ENCODE measurements at places on chromosomes 5 and 9. TPM values are rescaled to one million over a fixed set of nuclear protein-coding genes. Genes with fewer than 3 reads are reported as not detected.

DNA sequence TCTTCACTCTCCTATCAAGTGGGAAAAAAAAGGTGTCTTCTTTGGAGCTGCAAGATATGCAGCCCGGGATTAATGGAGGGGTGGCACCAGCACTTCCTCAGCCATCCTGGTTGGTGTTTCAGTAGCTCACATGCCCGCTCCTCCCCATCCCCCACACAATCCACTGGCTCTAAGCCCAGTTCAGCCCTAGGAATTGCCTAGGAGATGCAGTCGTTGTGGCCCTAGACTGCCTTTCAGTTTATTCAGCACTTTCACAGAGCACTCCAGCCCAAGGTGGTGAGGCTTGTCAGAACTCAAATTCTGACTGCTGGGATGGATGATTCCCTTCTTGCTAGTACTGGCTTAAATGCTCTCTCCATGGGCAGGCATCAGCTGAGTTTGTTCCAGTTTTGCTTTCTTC lies 35.1 kb upstream of the EDIL3 start:
- no peak overlapping the region for H3K27ac ChIP-seq
- H3K4me3 ChIP-seq: no peak overlapping the region
- no peaks in the 10 kb centered on the region for H3K4me1 ChIP-seq
- H3K27me3 ChIP-seq: no peaks in the 10 kb centered on the region

- H3K27me3 ChIP-seq: no peaks in the 10 kb centered on the region
- H3K36me3 ChIP-seq: peaks cover 18% of the 10 kb centered on the region
Measured at GRCh38 chr9:34035656-34036055, 13.0 kb downstream of the UBAP2 start.

DNA sequence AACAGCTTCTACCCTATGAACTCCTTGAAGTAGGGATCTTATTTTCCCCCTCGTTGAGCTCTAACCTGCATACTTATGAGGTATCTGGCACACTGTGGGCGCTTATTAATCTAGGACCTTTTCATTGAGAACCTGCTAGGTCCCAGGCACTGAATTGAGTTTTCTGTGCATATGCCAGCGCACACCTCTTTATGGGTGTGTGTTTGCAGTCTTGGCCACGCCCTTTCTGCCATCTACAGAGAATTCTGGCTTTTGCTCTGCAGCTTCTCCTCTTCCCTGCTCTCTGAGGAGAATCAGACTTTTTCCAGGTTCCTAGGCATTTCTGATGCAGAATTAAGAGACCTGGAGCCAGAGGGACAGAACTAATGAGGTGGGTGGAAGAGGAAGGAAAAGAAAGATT lies 25.4 kb upstream of the SSBP2 start:
- no peak overlapping the region for H3K27ac ChIP-seq
- DNase-seq: no peak
- no peaks in the 10 kb centered on the region for H3K27me3 ChIP-seq
- no peak overlapping the region for H3K4me3 ChIP-seq

DNA sequence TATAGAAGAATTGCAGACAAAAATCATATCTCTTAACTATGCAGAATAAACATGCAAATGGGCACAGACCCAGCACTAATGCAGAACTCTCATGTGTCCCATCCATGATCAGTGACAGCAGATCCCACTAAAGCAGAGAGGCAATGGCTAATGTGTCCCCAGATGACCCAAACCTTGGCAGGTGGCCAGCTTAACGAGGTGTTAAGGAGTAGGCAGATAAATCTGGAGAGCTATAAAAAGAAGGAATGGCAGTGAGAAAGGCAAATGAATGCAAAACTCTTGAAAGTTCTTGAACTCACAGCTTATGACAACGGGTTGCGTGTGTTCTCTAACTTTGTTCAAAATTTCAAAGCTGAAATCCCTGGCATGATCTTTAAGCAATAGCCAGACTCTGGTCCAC lies 265.4 kb downstream of the RASEF start:
- H3K4me3 ChIP-seq: no peak overlapping the region
- H3K4me1 ChIP-seq: no peaks in the 10 kb centered on the region
- H3K27ac ChIP-seq: no peak overlapping the region
- H3K27me3 ChIP-seq: no peaks in the 10 kb centered on the region
- DNase-seq: peak; percentile 24

DNA sequence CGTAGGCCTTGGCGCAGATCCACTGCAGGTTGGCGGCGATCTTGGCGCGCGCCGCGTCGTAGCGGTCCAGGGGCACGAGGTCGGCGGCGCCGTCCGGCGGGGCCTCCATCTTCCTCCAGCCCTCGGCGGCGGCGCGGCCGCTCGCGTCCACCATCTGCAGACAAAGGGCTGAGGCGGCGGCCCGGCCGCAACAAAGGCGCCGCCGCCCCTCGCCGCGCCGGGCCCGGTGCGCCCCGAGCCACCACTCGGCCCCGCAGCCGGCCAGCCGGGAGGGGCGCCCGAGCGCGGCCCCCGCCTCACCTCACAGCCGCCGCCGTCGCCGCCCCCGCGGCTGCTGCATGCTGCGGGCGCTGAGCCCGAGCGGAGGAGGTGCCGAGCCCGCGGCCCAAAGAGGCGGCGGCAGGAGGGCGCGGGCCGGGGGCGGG lies 328 bp downstream of the CAMSAP1 start:
- H3K27ac ChIP-seq: no peak overlapping the region
- H3K27me3 ChIP-seq: no peaks in the 10 kb centered on the region
- H3K4me1 ChIP-seq: peaks cover 2% of the 10 kb centered on the region
- peaks cover 24% of the 10 kb centered on the region for H3K36me3 ChIP-seq
- peak; percentile 6 for DNase-seq

DNA sequence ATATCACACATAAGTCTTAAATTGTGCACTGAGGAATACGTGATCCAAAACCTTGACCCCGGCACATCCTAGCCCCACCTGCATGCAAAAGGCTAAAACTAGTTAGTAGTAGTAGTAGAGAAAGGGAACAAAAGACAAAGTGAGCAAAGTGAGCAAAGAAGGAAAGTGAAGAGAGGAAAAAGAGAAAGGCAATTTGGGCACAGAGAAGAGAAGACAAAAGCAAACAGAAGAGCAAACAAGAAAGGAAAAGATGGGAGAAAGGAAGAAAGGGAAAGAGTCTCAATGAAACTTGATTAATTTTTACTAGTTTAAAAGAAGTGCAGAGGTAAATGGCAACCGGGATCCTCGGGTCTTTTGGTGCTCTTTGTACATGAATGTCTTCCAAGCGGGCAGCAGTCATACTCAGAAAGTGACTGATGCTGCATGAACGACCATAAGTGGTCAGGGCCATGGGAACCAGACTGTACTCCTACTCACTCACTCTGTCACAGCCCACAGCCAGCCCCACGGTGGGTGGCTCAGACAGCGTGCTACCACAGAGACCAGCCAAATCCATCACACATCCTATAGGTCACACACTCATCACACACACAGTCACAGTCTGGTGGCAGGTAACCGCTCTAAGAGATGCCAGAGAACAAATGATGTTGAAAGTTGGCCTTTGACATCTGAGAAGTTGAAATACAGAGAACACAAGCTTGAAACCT lies 203.9 kb downstream of the FBN2 start:
- H3K4me3 ChIP-seq: no peak overlapping the region
- no peaks in the 10 kb centered on the region for H3K4me1 ChIP-seq
- H3K36me3 ChIP-seq: no peaks in the 10 kb centered on the region
- no peak for DNase-seq

GRCh38 chr5:155696362-155696761 lies 630.6 kb upstream of the SGCD start:
- H3K4me3 ChIP-seq: no peak overlapping the region
- DNase-seq: no peak
- H3K4me1 ChIP-seq: no peaks in the 10 kb centered on the region
- no peaks in the 10 kb centered on the region for H3K36me3 ChIP-seq

GRCh38 chr5:137688210-137688840 lies 47.6 kb downstream of the KLHL3 start:
- peaks cover 17% of the 10 kb centered on the region for H3K36me3 ChIP-seq
- no peak overlapping the region for H3K4me3 ChIP-seq
- peaks cover 3% of the 10 kb centered on the region for H3K4me1 ChIP-seq
- H3K27ac ChIP-seq: no peak overlapping the region
- DNase-seq: no peak

DNA sequence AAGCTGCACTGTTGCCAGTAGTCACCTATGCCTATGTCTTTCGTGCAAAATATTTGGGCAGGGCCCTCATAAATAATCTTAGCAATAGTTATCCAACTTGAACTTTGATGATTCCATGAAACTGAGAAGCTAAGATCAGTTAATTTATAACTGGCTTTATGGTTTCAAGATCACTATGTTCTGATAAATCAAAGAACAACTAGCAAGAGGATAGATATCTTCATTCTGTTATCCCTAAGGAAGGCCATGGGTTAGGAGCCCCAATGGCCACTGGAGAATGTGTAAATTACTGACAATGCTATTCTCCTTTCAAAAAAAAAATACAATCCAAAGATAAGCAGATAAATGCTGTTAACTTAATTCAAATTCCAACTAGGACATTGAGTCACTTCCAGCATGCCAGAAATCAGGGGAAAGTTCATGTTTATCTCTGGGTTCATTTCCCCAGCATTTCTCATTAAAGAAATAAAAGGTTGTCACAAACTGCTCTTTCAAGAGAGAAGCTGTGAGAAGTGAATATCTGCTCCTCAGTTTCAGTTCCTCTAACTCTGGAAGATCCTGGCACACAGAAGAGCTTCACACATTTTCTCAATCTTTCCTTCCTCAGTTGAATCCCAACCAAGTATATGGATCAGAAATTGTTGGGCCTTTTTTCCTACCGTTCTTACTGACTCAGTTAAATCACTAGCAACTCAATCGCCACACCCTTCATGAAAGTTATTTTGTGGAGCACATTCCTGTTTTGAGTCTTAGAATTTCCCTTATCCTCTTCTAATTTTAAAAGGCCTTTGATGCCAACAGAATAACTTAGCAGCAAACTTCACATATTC lies 59.6 kb upstream of the SLC1A1 start:
- DNase-seq: peak; percentile 90
- no peaks in the 10 kb centered on the region for H3K36me3 ChIP-seq
- H3K27me3 ChIP-seq: no peaks in the 10 kb centered on the region
- H3K4me3 ChIP-seq: no peak overlapping the region

GRCh38 chr9:69254223-69254622 lies 70.8 kb upstream of the ENTREP1 start:
- peaks cover 50% of the 10 kb centered on the region for H3K36me3 ChIP-seq
- no peak for DNase-seq
- no peaks in the 10 kb centered on the region for H3K27me3 ChIP-seq
- H3K27ac ChIP-seq: no peak overlapping the region

GRCh38 chr9:93560991-93561390 lies 15.4 kb upstream of the PHF2 start:
- peaks cover 27% of the 10 kb centered on the region for H3K36me3 ChIP-seq
- H3K4me1 ChIP-seq: no peaks in the 10 kb centered on the region
- no peak overlapping the region for H3K27ac ChIP-seq
- H3K4me3 ChIP-seq: no peak overlapping the region
- no peaks in the 10 kb centered on the region for H3K27me3 ChIP-seq

DNA sequence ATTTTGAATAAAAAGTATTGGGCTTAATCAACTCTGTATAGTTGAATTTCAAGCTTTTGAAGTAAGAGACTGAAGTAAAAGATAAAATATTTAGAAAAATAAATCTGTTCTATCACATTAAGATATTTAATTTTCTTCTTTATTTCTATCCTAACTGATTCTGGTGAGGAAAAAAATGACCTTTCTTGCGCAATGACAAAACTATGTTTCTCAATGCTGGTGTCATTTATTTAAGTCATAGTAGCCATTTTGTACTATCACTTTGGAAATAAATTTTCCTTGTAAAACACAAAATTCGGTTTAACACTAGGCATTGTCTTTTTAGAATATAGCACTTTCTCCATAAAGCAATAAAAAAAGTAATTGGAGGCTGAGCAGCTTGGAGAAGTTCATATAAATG lies 728.0 kb downstream of the CDH9 start:
- no peaks in the 10 kb centered on the region for H3K27me3 ChIP-seq
- no peak for DNase-seq
- no peaks in the 10 kb centered on the region for H3K4me1 ChIP-seq
- H3K36me3 ChIP-seq: no peaks in the 10 kb centered on the region

DNA sequence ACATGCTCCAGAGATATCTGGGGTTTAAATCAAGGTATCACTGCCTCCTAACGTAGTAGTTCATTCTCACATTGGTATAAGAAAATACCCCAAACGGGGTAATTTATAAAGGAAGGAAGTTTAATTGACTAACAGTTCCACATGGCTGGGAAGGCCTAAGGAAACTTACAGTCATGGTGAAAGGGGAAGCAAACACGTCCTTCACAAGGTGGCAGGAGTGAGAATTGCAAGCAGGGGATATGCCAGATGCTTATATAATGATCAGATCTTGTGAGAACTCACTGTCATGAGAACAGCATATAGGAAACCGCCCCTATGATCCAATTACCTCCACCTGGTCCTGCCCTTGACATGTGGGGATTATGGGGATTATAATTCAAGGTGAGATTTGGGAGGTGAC lies 1280.2 kb upstream of the C9orf72 start:
- no peaks in the 10 kb centered on the region for H3K27me3 ChIP-seq
- no peak overlapping the region for H3K4me3 ChIP-seq
- H3K27ac ChIP-seq: no peak overlapping the region
- H3K4me1 ChIP-seq: no peaks in the 10 kb centered on the region
- no peak for DNase-seq

- no peaks in the 10 kb centered on the region for H3K27me3 ChIP-seq
- H3K27ac ChIP-seq: no peak overlapping the region
- peak; percentile 45 for DNase-seq
- H3K4me3 ChIP-seq: no peak overlapping the region
- no peaks in the 10 kb centered on the region for H3K36me3 ChIP-seq
Measured at GRCh38 chr5:126544087-126544740, 50.8 kb downstream of the ALDH7A1 start.

The IGIP gene
- polyA plus RNA-seq: 7.6 TPM

The ZNG1F gene
- 12.3 TPM for polyA plus RNA-seq

The LCN15 gene
- polyA plus RNA-seq: 38.5 TPM

The MTMR12 gene
- 5.9 TPM for polyA plus RNA-seq

The PCDHB14 gene
- polyA plus RNA-seq: 1.5 TPM

The SLC45A2 gene
- polyA plus RNA-seq: not detected

The CARD9 gene
- polyA plus RNA-seq: 1.8 TPM

The SLC6A18 gene
- not detected for polyA plus RNA-seq

The AMBP gene
- polyA plus RNA-seq: 1.8 TPM

The SLC22A4 gene
- polyA plus RNA-seq: 4.2 TPM

The PCDHAC1 gene
- not detected for polyA plus RNA-seq

The PDLIM4 gene
- 15.0 TPM for polyA plus RNA-seq

The C9orf153 gene
- not detected for polyA plus RNA-seq

The INSYN2B gene
- 0.03 TPM for polyA plus RNA-seq

The SLC34A3 gene
- 30.3 TPM for polyA plus RNA-seq

The LIFR gene
- 0.67 TPM for polyA plus RNA-seq
